ENCODE measurements at places on chromosomes 1 and 21.

DNA sequence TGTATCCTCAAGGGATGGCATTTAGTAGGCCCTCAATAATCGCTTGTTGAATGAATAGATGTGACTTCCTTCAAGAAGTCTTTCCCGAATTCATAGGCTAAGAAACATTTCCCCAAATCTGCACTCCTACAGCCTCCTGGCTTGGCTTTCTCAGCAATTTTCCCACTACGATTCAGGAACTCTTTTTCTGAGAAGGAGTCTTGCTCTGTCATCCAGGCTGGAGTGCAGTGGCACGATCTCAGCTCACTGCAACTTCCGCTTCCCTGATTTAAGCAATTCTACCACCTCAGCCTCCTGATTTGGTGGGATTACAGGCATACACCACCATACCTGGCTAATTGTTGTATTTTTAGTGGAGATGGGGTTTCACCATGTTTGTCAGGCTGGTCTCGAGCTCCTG is 37.9 kb upstream of the IFFO2 start:
- no peak for DNase-seq

- no peak for DNase-seq
Observed at GRCh38 chr1:223410036-223410435, 16.8 kb downstream of the CCDC185 start.

DNA sequence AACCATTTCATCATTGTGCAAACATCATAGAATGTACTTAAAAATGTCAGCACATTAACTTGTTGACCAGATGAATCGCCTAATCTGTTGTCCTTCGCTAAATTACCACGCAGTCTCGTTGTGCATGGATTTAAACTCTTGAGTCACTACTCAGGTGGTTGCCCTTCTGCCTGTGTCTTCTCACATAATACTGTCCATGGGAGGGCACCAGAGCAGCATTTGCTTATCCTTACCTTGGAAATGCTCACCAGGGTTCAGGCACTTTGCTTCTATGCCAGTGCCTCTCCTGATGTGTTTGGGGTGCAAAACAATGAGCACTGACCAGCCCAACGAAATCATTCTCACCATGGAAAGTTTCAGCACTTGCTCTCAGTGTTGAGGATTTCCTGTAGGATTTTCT is 559.9 kb downstream of the RWDD3 start:
- no peak for DNase-seq

- DNase-seq = no peak
Observed at GRCh38 chr1:64912191-64912590, 54.2 kb downstream of the JAK1 start.

DNA sequence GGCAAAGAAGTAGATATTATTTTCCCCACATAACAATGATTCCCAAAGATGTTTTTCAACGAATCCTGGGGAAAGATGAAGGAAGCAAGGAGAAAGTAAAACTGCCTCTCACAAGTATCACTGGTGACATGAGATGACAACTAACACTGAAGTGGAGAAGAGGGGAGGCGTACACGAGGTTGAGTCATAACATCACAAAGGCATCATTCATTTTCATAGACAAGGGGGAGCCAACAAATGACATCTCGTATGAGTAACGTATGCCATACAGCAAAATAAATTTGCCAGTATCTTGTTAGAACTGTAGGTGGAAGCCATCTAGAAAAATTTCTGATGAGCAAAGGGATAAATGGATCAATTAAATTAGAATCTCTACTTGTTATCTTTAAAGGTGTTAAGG is 56.6 kb downstream of the ATP1B1 start:
- DNase-seq = no peak

DNA sequence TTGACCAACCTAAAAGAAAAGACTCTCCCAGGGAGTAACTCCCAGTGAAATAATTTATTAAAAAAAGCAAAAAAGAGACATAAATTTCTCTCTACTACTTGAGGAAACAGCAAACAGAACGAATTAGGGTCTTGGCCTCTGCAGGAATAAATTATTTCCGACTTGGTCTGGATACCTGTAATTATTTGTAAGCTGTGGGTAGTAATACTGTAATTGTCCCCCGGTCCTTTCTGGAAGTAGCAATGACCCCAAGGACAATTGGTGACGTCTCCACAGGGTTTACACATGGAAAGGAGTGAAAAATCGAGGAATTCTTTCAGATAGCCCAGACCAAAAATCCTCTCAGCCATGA is 3.7 kb upstream of the SIM2 start:
- no peak for DNase-seq

DNA sequence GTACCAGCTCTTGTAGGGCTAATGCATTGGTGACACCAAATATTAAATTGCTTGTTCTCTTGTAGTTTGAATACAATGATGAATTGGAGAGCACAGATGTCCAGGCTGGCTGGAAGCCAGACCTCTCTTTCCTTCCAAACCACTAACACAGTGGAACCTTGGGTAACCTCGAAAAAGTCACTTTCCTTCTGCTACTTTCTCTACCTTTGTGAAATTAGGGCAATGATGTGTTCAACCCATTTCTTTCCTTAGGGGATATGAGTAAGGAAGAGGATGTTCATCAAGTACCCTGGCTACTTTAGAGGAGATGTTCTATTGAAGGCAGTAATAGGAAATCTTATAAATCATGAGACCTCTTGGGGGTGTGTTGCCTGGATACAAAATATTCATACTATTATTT is 55.7 kb downstream of the XCL2 start:
- DNase-seq = no peak

DNA sequence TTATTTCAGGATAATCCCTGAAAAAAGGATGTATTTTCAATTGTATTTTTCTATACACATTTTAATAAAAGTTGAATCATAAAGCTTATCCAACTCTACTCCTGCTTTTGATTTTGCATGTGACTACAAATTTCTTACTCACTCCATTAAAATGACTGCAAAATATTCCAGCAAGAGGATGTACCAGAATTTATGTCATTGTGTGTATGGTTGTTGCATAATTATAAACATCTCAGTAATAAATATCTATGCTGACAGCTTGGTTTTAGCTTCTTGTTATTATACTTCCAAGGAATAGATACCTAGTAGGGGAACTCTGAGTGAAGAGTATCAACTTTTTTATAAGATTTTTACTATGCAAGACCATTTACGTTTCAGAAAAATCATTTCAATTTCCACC is 463.2 kb upstream of the RUNX1 start:
- DNase-seq = no peak

DNA sequence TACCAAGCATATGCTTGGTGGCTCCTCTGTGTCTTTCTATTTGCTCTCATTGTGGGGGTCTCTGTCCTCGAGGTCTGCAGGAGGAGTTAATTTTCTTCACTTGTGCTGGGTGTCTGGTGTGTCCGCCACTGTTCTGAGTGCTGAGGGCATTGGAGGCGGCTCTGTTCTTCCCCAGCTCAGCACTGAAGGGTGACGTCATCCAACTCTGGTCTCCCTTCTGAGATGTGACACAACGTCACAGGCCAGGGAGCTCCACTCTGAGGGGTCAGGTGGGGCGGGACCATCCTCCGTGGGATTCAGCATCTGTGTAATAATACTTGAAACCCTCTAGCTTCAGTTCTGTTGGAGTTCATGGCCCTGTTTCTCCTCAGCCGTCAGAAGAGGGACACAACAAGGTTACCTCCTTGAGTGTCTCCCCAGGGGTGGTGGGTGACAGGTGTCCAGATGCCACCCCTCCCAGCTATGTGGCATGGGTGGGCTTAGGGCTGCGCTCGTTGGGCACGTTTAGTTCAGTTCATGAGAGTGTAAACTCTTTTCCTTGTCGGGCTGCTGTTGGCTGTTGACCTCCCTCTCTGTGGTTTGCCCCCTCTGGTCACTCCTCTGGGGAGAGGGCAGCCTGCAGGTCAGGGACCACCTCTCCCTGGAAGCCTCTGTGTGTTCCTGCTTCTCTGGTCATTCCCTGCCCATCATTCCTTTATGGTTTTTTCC is 3.1 kb downstream of the IBA57 start:
- no peak for DNase-seq

DNA sequence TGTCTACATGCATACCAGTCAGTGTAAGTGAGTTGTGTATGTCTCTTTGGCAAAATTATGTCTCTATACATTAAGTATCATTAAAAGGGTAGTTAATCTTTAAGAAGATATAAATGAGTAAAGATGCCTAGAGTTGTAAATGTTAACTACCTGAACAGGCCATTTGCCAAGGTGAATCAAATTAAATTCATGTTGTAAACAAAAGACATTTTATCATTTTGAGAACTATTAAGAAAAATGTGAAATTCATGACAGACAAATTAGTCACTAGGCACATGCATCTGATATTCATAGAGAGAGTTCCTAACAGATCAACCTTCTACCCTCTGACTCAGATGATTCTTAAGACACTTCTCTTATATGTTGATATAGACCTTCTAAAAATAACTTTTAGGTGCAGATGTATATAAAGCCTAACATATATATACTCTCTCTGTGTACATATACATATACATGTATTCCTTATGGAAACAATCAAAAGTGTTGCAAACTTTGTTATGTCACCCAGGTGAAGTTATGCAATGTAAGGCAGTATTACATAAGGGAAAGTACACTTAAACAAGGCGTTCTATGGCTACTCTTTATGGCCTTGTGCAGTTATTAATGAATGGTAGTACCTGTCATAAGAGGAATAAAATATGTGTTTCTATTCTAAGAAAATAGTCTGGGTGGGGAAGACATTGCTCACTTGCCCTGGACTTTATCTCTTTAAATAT is at the start of gene TMPRSS15:
Gene TMPRSS15 (minus strand): TSS at position 51 of the 716 bp plus-strand sequence. CDS start 163 bp downstream, outside the sequence.
- no peak for DNase-seq

DNA sequence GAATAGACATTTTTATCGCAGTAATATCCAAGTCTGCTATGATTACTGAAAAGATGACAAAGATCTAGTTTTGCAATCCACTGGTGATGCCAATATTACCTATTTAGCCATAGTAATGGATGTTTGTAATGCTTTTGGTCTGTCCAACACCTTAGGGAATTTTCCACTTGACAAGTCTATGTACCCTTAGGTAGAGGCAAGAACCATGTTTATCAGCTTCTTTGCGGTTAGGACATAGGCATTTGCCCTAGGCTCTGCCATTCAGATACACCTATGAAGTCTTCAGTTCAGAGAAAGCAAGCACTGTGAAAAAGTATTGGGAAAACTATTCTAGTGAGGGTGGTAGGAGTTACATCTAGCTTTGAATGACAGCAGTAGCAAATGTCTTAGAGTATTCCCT is 40.2 kb upstream of the SLC35D1 start:
- DNase-seq = no peak

DNA sequence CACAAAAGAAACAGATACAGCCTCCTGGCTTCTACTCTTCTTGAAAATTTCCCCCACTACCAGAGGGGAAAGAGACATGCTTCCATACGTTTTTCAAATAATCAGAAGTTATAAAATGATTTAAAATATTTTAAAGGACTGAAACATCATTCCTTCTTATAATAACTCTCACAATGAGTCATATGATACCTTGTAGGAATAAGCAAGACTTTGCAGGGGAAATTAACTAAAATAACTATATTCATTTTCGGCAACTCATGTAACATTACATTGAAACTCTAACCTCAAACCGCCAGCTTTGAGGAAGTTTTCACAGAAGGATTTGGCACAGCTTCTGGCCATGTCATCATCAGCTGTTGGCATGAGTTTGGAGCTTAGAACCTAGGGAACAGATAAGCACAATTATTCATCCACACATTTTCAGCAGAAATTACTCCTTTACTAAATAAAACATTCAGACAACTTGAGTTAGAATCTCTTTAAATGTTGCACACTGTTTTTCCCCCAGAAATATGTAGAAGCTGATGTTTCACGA is 85.9 kb downstream of the USP24 start:
- DNase-seq = no peak

- DNase-seq = no peak
Observed at GRCh38 chr21:25496825-25497482, 110.3 kb downstream of the MRPL39 start.

GRCh38 chr1:14961661-14962267 is 191.8 kb upstream of the TMEM51 start:
- DNase-seq = no peak

GRCh38 chr1:55369474-55369873 is 154.3 kb upstream of the USP24 start:
- no peak for DNase-seq

- DNase-seq = no peak
Observed at GRCh38 chr1:2544093-2544874, 11.9 kb upstream of the TNFRSF14 start.

- DNase-seq = no peak
Observed at GRCh38 chr1:233055879-233056641, 105.6 kb downstream of the NTPCR start.

DNA sequence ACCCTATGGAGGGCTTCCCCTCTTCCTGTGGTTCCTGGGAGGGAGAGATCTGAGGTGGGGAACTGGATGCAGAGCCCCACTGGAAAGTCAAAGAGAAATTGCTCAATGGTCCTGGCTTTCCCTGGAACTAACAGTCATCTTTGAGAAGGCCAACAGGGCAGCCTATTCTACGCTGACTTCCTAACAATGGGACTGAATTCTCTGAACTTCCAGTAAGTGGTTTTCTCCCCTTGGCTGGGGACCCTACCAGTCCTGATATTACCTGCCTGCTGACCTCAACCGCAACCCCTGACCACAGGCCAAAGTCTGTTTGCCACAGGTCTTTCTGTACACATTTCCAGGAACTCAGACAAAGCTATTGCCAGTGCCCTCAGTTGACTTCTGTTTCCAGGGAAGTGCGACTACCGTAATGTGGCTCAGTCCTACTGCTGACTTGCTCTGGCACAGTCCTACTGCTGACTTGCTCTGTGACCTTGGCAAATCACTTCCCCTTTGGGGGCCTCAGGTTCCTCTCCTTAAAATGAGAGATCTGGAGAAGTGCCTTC is 55.3 kb downstream of the C8B start:
- no peak for DNase-seq

- DNase-seq = no peak
Observed at GRCh38 chr1:175162955-175163354, 29.6 kb downstream of the KIAA0040 start.

DNA sequence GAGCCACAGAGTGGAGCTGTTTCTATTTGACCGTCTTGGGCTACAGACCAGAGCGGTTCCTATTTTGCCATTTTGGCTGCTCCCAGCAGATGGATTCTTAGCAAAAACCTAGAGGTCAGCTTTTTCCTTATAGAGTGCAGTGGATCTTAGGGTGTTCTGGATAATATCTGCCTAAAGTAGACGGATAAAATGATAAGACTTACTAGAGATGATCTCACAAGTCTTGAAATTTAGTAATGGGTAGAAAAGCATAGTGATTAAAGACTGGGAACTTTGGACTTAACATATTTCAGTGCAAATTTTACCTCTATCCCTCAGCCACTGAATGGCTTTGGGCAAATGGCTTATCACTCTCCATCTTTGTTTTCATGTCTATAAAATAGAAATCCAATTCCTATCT is 439.8 kb downstream of the ADGRL2 start:
- no peak for DNase-seq

- no peak for DNase-seq
Observed at GRCh38 chr1:24901791-24902470, 28.1 kb downstream of the RUNX3 start.

Data from LoVo (cell line).